ENCODE measurements at places on chromosomes 11 and 22. TPM values are rescaled to one million over a fixed set of nuclear protein-coding genes. Genes with fewer than 3 reads are reported as not detected.

DNA sequence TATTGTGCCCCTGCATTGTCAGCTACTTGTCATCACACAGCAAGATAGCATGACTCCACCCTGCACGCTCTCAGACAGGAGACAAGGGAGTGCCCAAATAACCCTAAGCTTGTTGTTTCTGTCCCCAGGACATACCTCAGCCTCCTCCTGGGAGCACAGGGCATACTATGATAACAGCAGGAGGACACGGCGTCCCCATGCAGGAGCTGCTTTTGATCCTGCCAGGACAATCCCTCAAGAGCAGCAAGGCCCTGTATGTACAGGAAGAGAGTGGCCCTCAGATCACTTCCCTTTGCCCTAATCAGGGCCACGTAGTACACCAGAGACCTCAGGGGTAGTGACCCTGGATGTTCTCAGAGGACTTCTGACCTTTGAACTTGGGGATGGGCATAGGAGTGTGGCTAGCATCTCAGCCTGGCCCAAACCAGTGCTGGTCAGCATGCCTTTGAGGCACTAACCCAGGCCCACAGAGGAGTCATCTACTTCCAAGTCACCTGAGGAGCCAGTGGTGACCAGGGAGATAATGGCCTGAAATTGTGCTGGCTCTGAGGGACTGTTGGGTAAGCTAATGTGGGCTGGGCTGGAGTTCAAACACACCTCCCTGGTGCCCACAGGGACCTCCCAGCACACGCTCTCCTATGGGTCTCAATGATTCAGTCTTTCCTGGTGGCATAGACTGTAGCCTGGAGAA, 9.2 kb downstream of the APOA4 start:
- no peak for DNase-seq

DNA sequence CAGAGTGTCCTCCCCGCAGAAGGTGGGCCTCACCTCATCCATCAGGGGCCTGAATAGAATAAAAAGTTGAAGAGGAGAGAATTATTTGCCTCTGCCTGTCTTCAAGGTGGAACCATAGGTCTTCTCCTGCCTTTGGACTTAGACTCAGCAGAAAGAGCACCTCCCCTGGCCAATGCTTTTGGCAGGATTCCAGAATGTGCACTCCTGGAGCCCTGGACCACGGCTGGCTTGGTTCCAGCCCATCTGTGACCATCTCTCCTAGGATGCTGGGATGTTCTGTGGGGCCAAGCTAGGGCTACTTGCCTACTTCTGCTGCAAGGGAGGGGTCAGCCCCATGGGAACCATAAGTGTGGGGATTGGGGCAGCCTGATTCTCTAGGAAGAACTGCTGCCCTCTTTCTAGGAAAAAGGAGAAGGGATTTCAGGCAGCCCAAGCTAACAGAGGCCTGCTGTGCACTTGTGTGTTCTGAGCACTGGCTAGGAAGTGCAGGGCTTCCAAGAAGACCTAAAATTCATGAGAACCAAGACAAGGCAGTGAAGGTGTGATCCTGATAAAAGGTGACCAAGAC, 32.2 kb upstream of the SHANK2 start:
- no peak for DNase-seq

Gene DEFB131B
- total RNA-seq, result not detected

DNA sequence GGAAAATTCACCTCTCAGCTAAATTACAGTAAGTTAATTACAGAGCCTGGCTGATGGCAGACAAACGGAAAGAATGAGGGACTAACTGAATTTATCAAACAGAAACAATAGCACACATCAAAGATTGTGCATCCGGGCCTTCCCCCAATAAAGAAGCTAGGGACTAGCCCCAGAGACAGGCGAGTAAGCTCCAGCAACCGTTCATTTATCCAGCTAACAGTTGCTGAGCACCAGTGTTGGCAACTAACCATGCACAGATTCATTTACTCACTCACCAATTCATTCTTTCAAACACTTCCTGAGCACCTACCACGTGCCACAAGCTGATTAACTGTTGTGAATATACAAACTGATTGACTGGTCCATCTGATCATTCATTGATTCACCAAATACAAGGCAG, 51.2 kb downstream of the SMCO4 start:
- no peak for DNase-seq

DNA sequence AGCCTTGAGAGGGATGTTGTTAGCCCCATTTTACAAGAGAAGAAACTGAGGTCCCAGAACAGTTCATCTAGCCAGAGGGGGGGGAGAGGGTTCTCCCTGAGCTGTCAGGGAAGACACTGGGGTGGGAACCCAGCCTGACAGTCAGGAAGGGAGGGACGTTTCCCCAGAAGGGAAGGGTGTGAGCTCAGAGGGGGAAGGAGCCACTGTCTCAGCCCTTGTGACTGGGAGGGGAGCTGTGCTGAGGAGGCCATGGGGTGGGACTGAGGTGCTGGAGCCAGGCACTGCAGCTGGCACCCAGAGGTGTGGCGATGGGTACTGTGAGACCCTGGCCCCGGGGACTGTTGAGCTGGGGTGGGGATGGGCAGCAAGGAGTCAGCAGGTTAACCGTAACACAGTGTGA, 35.7 kb downstream of the DAGLA start:
- no peak for DNase-seq

GRCh38 chr11:26583550-26583949, 11.5 kb upstream of the MUC15 start:
- no peak for DNase-seq

Gene GDPD4
- not detected for total RNA-seq

DNA sequence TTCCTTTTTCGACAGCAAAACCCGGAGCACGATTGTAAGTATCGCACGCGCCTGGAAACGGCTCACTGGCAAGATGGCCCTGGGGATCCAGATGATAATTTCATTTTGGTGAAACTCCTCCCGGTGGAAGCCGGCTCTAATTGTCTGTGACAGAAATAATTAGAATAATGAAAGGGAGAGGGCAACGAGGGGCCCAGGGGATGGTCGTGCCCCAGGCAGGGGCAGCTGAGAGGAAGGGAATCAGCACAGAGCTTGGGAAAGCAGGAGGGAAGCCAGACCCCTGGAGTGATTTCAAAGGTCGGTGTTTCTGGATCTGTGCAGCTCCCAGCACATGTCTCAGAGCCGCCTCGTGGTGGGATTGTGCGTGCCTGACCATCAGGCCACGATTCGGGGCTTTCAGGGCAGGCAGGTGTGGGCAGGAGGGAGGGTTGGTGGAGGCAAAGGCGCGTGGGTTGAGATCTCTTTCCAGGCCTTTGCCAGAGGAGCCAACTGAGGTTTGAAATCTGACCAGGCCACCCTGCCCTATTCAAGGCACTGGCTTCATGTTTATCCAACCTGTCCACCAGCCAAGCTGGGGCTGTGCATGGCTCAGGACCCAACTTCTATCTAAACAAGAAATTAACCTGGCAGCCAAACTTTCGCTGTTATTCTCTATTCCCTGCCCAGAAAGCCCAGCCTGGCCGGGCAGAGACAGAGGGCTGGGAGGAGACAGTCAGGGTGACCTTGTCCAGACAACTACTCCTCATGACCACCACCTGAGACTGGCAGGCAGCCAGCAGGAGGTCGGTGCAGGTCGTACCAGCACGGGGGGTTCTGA, 27.8 kb downstream of the ANO1 start:
- no peak for DNase-seq

GRCh38 chr11:117818041-117818873, 6.3 kb downstream of the FXYD2 start:
- no peak for DNase-seq

- no peak for DNase-seq
Measured at GRCh38 chr11:65918211-65919140, at the start of gene C11orf68. C11orf68 (minus strand) TSS chr11:65919062; CDS start chr11:65919031, 31 bp downstream.

DNA sequence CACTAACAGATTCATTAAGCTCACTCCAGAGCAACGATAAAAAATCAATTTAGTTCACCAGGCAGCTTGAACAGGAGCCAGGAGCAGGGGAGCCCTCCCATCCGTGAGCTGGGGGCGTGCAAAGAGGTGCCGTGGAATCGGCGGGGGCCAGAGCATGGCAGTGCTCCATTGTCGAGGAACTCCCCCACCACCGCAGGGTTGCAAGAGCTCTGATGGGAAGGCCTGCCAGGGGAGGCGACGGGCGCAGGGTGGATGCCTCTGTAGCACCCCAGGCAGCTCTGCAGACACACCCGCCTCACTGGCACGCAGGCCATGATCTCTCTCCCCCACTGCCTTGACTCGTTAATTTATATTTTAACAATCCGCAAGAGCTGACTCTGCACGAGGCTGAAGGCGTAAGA, 433.2 kb downstream of the MIAT start:
- DNase-seq, result no peak

DNA sequence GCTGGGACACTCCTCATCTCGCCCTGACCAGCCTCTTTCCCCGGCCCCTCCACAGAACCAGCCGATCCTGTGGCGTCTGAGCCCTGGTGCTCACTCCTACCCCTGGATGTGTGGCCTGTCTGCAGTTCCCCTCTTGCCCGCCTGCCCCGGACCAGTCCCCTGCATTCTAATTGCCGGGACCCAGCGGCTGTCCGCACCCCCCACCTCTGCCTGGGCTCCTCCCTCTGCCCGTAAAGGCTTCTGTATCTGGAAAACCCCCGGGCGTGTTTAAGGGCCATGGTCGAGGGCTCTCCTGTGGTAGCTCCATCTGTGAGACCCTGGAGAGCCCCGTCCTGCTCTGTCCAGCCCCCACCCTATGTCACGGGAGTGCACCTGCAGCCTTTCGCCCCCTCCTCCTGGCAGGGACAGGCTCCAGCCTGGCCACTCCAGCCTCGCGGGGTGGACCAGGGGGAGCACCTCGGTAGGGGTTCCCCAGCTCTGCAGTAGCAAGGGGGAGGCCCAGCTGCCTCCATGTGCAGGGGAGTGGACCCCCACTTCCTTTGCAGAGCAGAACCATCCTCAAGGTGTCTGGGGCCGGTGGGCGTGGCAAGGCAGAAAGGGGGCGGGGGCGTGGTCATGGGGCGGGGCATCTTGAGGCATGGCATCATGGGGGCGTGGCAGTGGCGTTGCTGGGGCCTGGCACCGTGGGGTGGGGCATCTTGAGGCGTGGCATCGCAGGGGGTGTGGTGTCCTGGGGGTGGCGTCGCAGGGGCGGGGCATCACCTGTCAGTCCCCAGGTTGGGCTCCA, 430.4 kb downstream of the TBC1D22A start:
- DNase-seq, result no peak

DNA sequence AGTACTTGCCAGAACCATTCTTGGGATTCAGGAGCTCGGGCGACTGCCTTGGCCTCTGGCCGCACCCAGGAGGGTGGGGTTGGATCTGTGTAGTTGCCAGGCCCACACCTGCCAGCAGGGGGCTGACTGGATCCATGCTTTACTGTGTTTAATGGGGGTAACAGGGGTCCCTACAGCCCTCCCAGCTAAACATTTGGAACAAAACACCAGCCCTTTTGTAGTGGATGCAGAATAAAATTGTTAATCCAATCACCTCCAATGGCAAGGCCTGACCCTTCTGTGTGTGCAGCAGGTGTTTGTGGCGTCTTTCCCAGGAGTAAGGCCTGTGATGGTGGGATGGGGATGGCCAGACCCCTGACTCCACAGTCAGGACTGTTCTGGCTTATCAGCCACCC, 22.5 kb downstream of the SUN2 start:
- peak; percentile 37 for DNase-seq

DNA sequence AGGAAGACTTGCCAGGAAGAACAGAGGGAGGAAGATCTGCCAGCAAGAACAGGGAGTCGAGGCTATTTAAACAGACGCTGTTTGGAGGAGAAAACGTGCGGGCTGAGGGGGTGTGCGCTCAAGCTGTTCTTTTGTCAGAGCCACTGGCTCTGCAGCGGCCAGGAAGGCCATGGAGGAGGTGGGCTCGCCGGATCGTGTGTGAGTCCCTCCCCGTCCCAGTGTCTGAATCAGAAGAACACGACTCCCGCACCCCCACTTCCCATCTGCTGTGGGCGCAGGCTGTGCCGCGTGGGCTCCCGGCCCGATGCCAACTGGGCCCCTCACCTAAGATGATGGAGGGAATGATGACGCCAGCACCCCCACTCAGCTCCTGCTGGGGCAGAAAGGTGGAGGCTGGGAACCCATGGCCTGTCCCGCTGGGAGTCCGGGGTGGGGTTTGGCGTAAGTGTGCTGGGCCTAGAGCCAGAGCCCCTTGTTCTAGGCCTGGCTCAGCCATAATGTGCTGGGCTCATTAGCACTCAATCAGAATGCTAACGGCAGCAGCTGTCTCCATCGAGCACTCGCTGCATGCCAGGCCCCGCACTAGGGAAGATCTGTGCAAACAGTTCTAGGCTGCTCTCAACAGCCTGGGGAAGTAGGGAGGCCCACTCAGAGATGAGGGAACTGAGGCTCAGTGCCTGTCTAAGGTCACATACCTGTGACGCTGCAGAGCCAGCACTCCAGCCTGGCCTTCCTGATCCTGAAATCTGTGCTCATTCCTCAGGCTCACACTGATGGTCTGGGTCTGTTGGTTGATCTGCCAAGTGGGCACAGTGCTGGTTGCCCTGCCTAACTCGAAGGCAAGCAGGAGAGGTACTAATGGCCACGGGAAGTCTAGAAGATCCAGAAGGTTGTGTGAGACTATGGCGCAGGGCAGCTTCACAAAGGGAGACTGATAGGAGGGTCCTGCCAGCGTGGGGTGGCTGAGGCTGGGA, 11.5 kb downstream of the NPTXR start:
- DNase-seq, result no peak

Gene SLC22A6
- total RNA-seq, result not detected

Gene KDM4D
- total RNA-seq, result 1.2 TPM

Gene MGAT3
- 28.8 TPM for total RNA-seq

GRCh38 chr11:104968355-104968855, at the start of gene CASP4:
CASP4 (minus strand) TSS chr11:104968574; CDS start chr11:104968525, 49 bp downstream.
- no peak for DNase-seq

Gene TPH1
- total RNA-seq, result 0.50 TPM

- no peak for DNase-seq
Measured at GRCh38 chr11:63552921-63553320, 10.3 kb downstream of the PLAAT2 start.

All from progenitor cell of endocrine pancreas (in vitro differentiated cells).